ENCODE measurements at places on chromosomes 13 and 19.

GRCh38 chr19:19946226-19946625 lies 45.5 kb downstream of the ZNF93 start:
- DNase-seq = no peak

GRCh38 chr19:41449079-41449864 lies 6.3 kb downstream of the ERICH4 start:
- peak; percentile 79 for DNase-seq

DNA sequence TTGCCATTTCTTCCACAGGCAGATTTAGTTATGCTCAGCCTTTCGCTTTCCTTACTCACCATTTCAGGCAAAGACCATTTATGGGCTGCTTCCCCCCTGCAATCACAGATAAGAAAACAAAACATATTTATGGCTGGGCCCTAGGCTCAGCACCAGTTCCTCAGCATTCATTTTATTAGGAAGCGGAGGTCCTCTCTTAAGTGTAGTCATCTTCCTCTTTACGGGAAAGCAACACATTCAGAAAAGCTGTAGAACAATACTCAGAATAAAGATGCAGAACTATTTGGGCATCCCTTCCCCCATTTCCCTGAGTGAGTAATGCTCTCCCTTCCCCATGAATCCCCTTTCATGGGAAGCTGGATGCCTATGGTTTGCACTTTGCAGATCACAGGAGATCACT lies 27.9 kb downstream of the FLT1 start:
- DNase-seq = no peak

- DNase-seq = no peak
Measured at GRCh38 chr13:104823071-104823470, 1712.4 kb downstream of the EFNB2 start.

- DNase-seq = peak; percentile 93
Measured at GRCh38 chr13:39612023-39612637, 9.1 kb upstream of the LHFPL6 start.

DNA sequence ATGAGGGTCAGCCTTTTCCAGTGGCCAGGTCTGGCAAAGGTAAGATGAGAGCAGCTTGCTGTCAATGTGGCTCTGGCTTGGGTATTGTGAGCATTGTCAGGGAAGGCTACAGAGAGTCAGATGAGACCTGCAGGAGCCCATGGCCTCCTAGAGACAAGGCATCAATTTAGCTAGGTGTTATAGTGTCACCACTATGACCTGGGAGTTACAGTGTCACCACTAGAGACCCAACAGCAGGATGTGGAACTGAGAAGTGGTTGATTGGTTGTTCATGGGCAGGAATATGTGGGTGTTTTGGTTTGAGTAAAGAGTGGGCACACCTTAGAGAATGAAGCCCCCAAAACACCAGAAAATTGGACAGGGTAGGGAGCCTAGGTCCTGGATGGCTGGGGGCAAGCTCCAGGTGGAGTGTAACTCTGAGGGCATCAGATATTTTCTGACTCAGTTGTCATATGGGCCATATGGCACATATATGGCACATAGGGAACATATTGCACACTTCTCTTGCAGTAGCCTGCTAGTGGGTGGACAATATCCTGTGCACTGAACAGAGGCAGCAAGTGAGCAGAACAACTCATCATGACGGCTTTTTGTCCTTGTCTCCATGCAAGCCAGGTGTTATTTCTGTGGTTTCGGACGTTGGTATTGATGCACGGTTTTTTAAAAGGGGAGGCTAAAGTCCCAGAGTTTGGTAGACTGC lies 46.3 kb upstream of the CEACAM21 start:
- no peak for DNase-seq

DNA sequence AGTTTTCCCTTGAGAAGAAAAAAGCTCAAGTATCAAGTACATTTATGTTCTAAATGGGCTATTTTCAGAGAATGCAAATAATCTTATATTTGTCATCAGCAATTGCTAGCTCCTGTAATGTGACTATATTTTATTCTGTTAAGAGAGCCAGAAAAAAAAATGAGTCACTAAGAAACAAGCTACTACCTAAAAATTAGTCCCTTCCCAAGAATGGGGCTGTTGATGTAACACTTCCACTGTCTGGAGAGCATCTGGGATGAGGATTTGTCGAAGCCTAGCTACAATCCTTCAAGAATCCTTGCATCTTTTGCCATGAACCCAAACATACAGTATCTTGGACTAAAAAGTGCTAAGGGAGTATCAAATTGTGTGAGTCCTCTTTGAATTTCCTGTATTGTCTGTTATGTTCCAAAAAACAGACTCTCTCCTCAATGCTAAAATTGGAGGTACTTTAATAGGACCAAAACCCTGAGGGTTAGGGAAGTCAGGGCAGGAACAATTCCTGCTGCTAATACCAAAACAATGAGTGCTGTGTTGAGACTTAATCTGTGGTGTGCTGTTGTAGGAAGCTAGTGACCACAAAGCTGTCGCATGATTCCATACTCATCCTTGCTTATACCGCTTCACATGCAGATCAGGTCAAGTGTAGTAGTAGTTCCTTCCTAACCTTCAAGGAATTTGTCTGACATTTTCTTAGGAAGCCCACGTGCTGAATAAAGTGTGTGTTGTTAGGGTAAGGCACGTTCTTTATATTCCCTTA lies 4.9 kb upstream of the ZC3H13 start:
- DNase-seq = peak; percentile 44

GRCh38 chr13:111939666-111940278 lies 127.2 kb upstream of the SOX1 start:
- no peak for DNase-seq

- no peak for DNase-seq
Measured at GRCh38 chr19:56117889-56118288, 3.2 kb downstream of the ZNF787 start.

- no peak for DNase-seq
Measured at GRCh38 chr19:46610413-46610775, 9.3 kb downstream of the CALM3 start.

GRCh38 chr13:112346173-112346898 lies 29.8 kb upstream of the SPACA7 start:
- DNase-seq = peak; percentile 90

GRCh38 chr13:39821977-39822376 lies 166.5 kb downstream of the COG6 start:
- no peak for DNase-seq

GRCh38 chr13:19862481-19863313 lies 752 bp downstream of the ZMYM5 start:
- DNase-seq = peak; percentile 71

- peak; percentile 42 for DNase-seq
Measured at GRCh38 chr13:36345438-36346221, 564 bp downstream of the SPART start.

DNA sequence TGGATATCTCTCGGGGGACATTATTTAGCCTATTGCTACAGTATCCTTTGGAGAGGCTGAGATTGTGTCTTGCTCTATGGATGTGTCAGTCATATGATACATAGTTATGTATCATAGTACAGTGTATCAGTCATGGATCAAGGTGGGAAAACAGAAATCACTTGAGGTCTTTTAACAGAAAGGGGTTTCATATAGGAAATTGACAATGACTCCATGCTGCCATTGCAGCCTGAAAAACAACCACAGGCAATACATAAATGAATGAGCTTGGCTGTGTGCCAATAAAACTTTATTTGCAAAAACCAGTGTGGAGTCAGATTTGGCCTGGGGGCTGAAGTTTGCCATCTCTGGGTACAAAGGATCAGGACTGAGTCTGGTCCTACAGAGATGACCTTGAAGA lies 35.4 kb downstream of the COLGALT1 start:
- DNase-seq = no peak

DNA sequence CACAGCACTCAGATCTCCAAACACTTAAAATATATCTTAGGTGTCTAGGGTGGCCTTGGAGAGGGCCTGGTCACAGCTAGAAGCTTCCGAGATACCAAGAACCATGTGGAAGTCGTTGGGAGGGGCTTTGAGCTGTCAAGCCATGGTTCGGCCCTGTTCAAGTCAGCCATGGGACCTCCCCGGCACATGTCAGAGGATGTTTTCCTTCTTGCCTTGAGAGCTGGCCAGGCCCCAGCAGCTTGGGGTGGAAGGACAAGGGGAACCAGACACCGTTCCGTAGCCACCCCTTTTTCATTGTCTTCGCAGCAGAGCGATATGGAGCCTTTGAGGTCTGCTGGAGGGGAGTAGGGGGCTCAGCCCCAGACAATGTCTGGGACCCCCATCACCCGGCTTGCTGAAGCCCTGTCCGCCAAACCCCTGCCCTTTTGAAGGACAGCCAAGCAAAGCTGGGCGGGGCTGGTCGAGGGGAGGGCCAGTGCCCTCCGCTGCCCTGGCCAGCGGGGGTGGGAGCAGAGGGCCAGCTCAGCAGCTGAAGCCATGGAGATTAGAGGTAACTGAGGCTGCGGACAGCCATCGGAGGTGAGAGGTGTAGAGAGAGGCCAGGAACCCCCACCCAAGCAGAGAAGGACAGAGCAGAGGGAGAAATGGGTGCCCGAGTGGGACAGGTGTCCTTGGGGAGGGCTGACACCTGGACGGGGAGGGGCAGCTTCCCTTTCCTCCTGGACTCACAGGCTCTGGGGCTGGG lies 435 bp downstream of the KLK11 start:
- DNase-seq = no peak

GRCh38 chr13:98510156-98510509 lies 66.8 kb downstream of the STK24 start:
- no peak for DNase-seq

DNA sequence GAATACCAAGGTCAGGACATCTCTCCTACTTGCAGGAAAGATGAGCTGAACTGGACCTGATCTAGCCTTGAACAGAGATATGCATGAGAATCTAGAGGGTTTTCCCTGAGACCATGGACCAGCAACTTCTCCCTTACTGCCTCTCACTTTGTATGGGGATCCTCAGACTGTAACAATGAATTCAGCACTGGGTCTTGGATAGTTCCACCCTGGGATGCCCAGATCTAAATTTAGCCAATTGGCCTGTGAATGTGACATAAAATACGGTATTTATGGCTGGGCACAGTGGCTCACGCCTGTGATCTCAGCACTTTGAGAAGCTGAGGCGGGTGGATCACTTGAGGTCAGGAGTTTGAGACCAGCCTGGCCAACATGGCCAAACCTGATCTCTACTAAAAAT lies 15.3 kb upstream of the LILRA2 start:
- no peak for DNase-seq

DNA sequence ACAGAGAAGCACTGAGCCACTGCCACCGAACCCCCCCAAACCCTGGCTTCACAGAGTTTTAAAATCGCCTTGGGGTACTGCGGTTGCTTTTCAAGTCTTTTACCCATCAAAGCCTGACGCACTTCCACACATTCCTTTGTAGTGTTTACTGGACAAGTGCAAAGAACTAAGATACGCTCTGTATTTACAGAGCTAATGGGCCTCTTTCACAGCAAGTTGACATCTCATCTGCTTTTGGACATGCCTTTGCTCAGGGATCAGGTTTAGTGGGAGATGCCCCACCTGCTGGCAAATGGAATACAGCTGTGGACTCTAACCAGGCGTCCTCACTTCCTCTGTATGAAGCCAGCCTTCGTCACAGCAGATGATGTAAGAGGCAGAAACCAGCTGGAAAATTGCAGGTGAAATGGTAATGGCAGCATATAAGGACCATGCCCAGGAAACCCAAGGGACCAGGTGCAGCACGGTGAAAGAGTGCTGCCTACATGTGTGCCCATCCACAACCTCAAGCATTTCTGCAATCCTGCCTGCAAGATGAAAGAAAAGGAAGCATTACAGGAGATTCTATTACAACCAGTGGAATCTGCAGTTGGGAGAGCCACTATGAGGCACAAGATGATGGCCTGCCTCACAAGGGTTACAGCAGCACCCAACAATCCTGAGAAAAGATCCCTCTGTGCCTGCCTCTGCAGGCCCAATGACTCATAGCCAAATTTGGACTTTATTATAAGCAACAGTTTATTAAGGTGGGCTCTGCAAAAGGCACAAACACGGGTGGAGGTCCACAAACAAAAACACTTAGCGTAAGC lies 34.7 kb downstream of the BRD4 start:
- no peak for DNase-seq

DNA sequence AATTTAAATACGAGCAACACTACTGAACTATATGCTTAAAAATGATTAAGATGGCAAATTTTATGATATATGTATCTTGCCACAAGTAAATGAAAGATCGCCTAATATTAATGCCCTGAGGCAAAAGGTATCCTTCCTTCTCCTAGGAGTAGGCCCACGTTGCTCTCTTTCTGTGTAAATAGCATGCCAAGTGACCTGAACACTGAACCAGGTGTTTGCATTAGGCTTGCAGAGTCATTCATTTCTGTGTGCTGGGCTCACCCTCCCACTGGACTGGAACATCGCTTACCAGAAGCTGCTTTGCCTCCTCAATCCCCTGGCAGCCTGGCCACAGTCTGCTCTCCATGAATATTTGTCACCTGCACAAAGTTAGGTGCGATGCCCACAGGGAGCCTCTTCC lies 83.3 kb upstream of the TNFSF11 start:
- DNase-seq = no peak

- DNase-seq = peak; percentile 49
Measured at GRCh38 chr19:47358936-47359335, 9.8 kb downstream of the DHX34 start.

DNA sequence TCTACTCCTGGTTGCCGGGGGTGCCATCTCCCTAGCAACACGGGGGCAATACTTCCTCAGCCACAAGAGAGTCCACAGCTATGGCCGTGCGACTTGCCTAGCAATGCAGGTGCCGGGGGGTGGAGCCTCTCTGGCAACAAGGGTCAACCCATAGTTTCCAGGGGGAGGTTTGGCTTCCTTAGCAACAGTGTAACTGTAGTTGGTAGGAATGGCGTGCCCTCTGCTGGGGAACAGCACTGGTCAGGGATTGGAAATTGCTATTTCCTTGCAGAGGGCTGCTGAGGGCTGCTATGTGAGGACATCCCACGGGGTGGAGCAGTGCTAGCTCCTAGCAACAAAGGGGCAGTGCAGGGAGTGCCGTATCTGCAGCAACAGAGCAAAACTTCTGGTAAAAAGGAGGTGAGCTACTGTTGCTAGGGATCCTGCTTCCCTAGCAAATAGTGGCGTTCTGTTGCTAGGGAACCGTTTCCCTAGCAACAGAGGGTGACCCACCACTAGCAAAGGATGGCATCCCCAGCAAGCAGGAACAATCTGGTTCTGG lies 7.0 kb upstream of the TMC4 start:
- peak; percentile 84 for DNase-seq

GRCh38 chr19:29118389-29118788 lies 94.6 kb downstream of the UQCRFS1 start:
- DNase-seq = no peak

- no peak for DNase-seq
Measured at GRCh38 chr13:62837895-62838294, 1422.2 kb upstream of the PCDH20 start.

All from NCI-H82 (cell line).